ENCODE measurements at places on chromosomes 2 and 18.

DNA sequence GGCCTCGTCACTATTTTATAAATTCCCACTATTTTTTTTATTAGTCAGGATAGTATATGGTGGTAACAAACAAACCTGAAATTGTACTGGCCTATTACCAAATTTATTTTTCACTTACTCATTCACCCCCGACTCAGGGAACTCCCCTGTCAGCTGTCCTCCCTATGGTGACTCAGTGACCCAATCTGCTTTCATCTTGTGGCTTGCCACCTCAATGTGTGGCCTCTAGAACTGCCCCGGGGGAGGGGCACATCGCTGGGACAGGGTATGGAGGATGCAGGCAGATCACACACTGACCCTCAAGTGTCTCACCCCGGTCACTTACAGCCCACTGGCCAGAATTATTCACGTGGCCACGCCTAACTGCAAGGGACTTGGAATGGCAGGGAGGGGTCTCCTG lies 71.6 kb downstream of the ACTR2 start:
- DNase-seq: peak; percentile 60

- DNase-seq: no peak
These were observed 82.0 kb upstream of the MSH2 start for GRCh38 chr2:47321006-47321405.

DNA sequence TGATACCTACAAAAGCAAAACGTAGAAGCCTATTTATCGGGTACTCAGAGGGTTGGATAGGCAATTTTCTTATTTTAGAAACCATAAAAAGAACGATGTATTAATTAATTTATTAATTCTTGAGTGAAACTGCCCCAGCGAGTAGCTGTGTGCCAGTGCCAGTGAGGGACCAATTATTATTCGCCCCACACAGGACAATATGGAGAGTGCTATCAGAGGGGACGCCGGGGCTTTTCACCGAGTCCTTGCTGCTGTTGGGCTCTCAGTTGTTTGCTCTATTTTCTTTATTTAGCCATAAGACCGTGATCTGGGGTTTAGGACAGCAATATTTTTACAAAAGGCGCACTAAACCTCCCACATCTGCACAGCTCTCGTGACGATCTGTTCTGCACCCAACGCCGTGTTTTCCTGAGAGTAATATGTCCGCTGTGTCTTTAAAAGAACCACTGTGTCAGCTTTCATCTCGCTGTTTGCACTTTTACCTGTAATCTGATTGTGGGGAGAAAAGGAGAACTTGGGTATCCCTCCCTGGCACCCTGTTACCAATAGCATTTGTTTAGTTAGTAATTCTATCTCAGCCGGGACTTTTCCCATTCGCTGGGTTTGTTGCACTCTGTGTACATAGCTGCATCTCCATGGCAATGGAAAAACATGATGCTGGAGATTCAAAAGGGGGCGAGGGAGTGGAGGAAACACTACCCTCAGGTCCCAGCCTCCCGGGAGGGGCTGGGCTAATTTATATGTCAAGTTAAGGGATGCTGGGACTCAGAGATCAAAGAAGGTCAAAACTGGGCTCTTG lies 30.1 kb upstream of the ZNF516 start:
- no peak for DNase-seq

DNA sequence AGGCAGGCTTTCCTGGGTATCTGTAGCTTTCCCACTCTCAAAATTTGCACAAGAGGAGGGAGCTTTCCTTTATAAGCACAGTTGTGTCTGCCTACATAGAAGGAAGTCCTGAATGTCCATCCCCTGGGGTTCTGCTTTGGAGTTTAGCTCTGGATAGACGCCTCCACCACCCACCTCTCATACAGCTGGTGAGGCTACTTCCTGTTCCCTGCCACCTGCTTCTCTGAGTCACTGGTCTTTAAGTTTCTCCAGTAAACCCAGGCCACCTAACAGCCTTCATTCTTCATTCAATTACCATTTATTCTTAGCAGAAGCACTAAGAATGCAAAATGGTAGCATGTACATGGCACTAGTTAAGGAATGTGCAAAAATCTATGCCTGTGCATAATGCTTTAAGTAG lies 407.8 kb downstream of the CDH2 start:
- no peak for DNase-seq

DNA sequence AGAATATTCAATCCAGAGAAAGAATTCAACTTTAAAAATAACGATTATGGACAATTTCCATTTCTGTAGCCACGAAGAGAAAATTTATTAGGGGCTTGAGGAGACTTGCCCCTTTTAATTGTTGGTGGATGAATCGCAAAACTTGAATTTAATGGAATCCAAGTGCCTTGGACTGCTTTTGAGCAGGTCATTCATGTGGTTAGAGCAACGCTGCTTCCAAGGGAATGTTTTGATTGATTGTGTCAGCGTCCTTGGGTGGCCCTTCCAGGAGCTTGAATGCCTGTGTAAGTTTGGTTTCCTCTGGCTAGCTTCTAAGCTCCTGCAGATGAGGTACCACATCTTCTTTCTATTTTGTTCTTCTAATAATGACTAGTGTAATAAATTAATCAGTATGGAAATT lies 213.4 kb downstream of the LTBP1 start:
- no peak for DNase-seq

DNA sequence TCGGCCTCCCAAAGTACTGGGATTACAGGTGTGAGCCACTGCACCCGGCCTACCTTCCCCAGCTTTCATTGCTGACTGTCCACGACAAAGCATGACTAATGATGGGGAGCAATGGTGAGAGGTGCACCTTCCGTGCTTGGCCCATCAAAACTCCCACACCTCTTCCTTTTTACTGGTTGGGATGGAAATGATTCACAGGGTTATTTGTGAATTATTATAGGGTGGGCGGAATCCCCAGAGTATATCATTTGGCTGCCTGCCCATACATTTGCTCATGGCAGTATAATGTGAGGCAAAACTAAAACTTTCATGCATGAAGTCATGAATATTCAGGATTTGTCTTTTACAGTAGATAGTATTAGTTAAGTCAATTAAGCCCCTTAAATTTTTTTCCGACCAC lies 334.2 kb upstream of the NETO1 start:
- DNase-seq: no peak

- DNase-seq: no peak
These were observed 304.8 kb downstream of the CDCA7 start for GRCh38 chr2:173659509-173659908.

DNA sequence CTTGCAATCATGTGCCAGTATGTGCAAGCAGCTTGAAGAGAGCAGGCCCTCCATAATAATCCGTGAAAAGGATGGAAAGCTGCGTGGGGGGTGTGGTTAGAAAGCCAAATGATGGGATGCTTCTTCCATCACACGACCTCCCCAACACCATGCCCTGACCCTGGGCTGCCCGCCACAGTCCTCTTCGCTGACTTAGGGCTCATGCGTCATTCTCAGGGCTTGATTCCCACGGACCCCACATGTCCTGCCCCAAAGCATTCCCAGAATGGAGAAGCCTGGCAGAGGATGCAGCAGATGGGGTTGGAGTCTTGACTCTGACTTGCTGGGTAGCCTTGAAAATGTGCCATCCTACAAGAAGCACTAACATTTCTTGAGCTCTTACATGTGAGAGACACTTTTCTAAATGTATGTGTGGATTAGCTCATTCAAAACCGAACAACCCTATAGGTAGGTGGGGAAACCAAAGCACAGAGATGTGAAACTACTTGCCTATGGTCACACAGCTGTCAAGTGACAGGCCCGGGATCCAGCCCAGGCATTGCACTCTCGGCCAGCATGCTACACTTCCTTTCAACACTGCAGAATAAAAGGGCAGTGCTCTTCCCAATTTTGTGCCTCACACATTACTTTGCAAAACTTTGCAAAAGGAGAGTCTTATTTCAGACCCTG lies 3.7 kb downstream of the TNS1 start:
- DNase-seq: no peak

- DNase-seq: no peak
These were observed 18.3 kb downstream of the CCT7 start for GRCh38 chr2:73252238-73253027.

DNA sequence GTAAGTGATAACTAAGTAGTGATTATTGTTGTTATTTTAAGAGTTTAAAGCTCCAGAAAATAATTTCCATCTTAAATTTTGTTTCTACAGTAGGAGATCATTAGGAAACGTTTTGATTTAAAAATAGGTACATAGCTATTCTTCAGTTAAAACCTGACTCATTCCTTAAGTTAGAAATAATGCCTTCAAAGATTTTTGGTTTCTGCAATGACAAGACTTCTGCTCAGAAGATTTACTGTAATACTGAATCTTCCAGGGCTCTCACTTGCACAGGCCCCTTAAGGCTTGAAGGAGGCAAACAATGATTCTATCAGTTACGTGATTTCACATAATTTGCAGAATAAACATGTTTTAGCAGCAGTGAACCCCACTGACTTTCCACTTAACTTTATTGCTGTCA lies 333.7 kb downstream of the RAD51AP2 start:
- no peak for DNase-seq

- DNase-seq: no peak
These were observed 12.0 kb downstream of the KCNK3 start for GRCh38 chr2:26704441-26704977.

DNA sequence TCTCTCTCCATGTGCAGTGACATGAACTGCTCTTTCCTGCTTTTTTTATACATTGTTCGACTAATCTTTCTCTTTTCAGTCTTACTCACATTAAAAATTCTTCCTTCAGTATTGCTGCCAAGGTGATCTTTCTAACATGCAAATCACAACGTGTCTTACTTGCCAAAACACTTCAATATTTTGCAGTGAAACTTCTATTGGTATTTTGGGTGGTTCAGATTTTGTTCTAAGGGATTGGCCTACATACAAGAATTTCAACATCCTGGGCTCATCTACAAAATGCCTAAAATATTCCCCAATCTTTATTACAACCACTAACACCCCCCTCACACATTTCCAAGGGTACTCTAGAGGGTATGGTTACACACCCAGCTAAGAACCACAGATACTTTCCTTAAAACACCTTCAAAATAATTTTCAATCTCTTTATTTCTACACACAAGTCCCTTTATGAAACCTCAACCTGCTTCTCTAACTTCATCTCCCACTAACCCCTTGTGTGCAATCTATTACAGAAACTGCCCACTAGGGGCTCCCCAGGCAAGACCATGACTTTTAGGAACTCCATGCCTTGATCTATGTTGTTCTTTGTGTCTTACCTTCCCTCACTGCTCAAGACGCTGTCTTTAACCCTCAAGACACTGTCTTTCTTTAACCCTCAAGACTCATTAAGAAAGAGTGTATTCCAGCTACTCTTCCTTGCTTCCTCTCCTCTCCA lies 50.9 kb downstream of the COL3A1 start:
- DNase-seq: peak; percentile 6

GRCh38 chr2:53568469-53568868 lies 199.1 kb upstream of the CHAC2 start:
- no peak for DNase-seq

DNA sequence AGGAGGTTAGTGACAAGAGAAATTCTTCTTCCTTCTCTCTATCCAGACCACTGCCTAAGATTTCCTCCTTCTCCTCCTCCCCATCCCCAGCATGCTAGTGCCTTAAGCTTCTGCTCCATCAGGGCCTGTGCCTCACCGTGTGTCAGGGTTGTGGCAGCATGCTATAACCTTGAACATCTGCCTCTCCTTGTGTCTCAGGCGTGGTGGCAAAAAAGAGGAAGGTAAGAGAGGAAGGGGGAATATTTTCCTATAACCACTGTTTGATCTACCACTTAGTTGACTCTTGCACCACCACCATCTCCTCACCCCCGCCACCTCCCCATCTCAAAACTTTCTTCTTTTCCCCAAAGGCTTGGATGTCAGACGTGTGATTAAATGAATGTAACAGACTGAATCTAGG lies 38.3 kb upstream of the PEX13 start:
- DNase-seq: no peak

DNA sequence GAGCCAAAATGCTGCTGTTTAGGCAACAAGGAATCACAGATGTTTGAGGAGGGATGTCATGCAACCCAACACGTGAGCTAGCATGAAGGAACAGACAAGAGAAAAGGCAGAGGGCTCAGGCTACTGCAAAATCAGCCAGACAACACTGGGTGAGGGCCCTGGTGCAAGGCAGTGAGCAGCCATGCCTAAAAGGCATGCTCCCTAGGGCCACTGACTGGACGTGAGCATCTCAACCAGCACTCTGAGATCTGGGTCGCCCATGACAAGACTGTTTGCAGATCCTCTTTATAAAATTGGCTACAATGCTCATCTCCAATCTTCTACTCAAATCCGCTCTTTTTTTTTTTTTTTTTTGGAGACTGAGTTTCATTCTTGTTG lies 49.1 kb downstream of the KIAA2012 start:
- DNase-seq: no peak

- no peak for DNase-seq
These were observed 15.6 kb upstream of the SNED1 start for GRCh38 chr2:240982821-240983281.
